ENCODE measurements at places on chromosomes 7 and 10.

GRCh38 chr7:24291271-24291670, 7.3 kb downstream of the NPY start:
- no peak for DNase-seq

DNA sequence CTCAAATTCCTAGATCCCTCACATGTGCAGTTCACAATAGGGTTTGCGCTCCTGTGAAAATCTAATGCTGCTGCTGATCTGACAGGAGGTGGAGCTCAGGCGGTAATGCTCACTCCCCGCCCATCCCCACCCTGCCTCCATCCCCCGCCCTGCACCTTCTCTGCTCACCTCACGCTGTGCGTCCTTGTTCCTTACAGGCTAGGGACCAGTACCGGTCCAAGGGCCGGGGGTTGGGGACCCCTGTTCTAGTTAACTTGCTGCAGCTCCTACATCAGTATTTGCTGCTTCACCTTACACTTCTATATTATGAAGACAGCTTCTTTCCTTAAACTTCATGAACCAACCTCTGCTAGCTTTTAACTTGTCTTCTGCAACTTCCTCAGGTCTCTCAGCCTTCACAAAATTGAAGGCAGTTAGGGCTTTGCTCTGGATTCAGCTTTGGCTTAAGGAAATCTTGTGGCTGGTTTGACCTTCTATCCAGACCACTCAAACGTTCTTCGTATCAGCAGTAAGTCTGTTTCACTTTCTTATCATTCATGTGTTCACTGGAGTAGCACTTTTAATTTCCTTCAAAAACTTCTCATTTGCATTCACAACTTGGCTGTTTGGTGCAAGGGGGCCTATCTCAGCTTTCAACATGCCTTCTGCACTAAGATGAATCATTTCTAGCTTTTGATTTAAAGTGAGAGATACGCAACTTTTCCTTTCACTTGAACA, 1.7 kb upstream of the TNKS2 start:
- DNase-seq = peak; percentile 15

DNA sequence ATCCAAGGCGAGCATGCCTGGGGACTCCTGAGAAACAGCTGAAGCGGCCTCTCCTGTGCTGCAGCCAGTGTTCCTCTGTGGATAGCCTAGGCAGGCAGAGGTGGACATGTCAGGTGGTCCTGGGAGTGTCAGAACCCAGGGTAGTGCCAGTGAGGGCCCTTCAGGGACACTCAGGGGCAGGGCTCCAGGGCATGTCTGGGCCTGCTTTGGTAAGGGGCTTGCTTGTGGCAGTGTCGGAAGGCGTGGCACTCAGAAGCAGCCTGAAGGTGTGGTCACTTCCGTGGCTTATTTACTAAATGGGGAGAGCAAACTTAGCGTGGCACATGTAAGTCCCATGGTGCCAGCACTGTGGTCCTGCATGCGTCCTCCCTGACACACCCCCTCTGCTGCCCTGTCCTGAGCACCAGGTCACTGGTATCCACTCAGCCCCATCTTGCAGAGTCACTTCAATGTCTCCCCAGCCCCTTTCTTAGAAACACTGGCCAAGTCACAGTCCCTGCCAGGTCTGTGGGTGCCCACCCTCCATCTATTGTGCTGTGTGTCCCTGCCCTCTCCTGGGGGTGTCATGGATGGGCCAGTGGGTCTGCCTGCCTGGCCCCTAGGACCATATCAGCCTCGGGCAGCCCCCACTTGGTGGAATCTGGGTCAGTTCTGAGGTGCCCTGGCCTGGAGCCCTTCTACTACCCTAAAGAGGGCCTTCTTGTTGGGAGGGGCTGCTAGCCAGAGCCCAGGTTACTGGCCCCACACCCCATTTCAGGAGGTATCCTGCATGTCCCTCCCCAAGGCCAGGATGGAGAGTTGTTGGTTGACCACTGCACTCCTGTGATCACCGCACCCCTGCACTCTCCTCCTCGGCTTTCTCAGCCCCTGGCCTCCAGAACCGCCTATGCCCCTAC, 6.4 kb downstream of the ZMIZ2 start:
- DNase-seq = no peak

DNA sequence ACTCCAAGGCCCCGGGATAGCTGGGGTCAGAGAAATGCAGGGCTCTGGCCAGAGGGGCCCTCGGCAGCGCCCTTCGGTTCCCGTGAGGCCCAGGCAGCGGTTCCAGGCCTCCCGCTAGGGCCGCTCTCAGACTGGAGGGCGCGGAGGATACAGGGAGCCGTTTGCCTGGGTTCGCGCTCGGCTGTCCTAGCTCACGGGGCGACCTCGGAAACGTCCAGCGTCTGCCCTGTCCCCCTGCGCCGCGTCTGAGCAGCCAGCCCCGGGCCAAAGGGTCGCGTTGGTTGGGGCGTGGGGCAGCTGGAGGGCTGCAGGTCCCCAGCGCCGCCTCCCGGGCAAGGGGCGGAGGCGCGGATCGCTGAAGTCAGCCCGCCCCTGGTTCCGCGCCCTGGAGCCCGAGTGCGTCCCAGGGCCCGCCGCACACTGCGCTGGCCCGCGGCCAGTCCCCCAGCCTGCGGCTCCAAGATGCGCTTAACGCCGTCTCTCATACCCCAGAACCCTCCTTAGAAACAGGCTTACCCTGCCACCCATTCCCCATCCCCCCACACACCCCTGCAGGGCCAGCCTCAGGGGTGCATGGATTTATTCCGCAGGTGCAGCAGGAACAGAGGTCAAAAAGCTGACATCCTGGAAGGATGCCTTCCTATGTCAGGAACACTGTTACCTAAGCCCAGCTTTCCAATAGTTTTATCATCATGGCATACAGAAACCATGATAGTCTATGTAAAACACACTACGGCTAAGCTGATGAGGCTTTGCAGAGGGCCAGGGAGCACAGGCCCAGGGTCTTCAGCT, 22.1 kb upstream of the OPN4 start:
- no peak for DNase-seq

DNA sequence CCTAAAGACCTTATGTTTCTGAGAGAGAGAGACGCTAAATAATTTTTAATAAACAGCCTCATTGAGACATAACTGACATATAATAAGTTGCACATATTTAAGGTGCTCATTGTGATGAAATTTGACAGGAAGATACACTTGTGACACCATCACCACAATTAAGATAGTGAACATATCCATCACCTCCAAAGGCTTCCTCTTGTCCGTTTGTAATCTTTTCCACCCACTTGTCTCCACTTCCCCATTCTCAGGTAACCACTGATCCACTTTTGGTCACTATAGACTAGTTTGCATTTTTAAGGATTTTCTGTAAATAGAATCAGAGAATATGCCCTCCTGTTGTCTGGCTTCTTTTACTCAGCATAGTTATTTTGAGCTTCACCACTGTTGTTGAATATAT, 195.1 kb upstream of the WDR11 start:
- no peak for DNase-seq

DNA sequence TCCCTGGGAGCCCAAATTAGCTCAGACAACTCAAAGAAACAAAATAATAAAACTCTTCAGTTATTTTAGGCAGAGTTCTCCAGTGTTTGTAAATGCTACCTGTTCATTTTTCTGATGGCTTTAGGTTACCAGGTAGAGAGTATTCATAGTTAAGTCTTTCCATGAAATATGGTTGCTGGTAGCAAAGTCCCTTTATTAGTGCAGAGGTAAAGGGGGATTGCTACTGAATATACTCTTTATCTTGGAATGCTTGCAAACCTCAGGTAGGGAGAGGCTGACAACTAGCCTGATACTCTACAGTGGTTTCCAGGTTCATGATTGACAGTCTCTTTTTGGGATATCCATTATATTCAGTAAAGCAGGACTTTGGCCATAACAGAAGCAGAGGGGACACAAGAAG, 6.5 kb downstream of the TAX1BP1 start:
- no peak for DNase-seq

Measured in stimulated activated CD8-positive, alpha-beta memory T cell treated with anti-CD3 and anti-CD28 coated beads, Interleukin-15, amount 100 ng/mL, for 24 hours (primary cell).